ENCODE measurements at places on chromosomes 7 and 10. TPM values are rescaled to one million over a fixed set of nuclear protein-coding genes. Genes with fewer than 3 reads are reported as not detected.

- no peak for DNase-seq
These were observed 24.0 kb upstream of the INPP5F start for GRCh38 chr10:119701861-119702260.

GRCh38 chr7:44847920-44848634 is at the start of gene H2AZ2:
Gene H2AZ2 (minus strand): TSS chr7:44848087. CDS start chr7:44847971, 116 bp downstream.
- DNase-seq: peak; percentile 100

GRCh38 chr10:86756511-86757112 is at the start of gene BMPR1A:
Gene BMPR1A (plus strand): TSS chr10:86756619. CDS start chr10:86876019, 119,400 bp downstream.
- no peak for DNase-seq

- DNase-seq: no peak
These were observed 219.1 kb upstream of the PITRM1 start for GRCh38 chr10:3391657-3392056.

- no peak for DNase-seq
These were observed 93.9 kb downstream of the RBM20 start for GRCh38 chr10:110737886-110738634.

- DNase-seq: no peak
These were observed 71.3 kb upstream of the ARMC3 start for GRCh38 chr10:22856444-22857074.

GRCh38 chr10:25817200-25817599 is 116.8 kb upstream of the MYO3A start:
- no peak for DNase-seq

DNA sequence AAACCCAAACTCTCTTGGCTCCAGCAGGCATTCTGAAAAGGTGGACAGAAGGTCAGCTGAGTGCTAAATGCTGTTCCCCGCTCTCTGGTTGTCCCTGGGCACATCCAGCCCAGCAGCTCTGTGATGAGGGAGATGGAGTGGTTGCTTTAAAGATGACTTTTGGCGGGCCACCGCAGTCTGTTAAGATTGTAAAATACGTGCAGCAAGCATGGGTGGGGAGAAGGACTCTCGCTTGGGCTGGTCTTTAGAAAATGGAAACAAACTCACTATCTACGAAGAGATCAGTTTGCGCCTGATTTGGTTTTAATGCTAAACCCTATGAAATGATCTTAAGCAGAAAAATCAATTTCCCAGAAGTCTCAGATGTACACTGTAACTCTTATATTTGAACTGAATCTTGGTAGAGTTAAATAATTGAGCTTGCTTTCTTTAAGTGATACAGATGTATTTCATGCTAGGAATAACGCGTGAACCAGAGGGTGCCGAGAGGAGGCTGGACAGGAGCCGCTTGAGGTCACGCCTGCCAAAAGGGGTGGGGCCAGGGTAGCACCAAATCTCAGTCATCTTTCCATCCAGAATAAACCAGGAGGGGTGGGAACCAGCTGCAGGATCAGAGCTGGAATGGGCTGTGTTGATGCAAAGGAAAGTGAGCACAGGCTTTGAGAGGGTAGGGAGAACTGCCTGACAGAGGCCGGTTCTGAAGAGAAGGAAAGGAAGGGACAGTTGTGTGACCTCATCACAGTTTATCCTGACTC is 170.2 kb upstream of the MKI67 start:
- no peak for DNase-seq

GRCh38 chr10:58178811-58179210 is 88.9 kb downstream of the IPMK start:
- no peak for DNase-seq

GRCh38 chr10:20105236-20105635 is 289.0 kb downstream of the PLXDC2 start:
- DNase-seq: no peak

- no peak for DNase-seq
These were observed 305.6 kb upstream of the FZD1 start for GRCh38 chr7:90958647-90959046.

- DNase-seq: no peak
These were observed 23.4 kb downstream of the CAMK2G start for GRCh38 chr10:73850863-73851461.

GRCh38 chr7:51080622-51081269 is 235.9 kb downstream of the COBL start:
- DNase-seq: no peak

GRCh38 chr10:128152741-128153580 is 26.7 kb upstream of the MKI67 start:
- DNase-seq: no peak

DNA sequence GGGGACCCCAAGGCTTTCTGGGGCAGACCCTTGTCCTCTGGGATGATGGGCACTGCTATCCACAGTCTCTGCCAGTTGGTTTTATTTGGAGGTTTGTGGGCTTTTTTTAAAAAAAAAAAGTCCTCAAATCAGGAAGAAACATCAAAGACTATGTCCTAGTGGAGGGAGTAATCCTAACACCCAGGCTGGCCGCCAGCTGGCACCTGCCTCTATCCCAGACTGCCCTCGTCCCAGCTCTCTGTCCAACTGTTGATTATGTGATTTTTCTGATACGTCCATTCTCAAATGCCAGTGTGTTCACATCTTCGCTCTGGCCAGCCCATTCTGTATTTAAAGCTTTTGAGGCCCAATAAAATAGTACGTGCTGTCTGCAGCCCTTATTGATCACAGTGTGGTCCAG is 61.0 kb upstream of the LRRC4 start:
- DNase-seq: no peak

- no peak for DNase-seq
These were observed 492 bp upstream of the VCL start for GRCh38 chr10:73997461-73997786.

- no peak for DNase-seq
These were observed 108.9 kb upstream of the MKLN1 start for GRCh38 chr7:131218727-131219128.

- DNase-seq: no peak
These were observed 1213.2 kb downstream of the XPNPEP1 start for GRCh38 chr10:108709927-108710722.

GRCh38 chr10:61354401-61354975 is 98.7 kb downstream of the TMEM26 start:
- no peak for DNase-seq

- DNase-seq: no peak
These were observed 9.4 kb upstream of the LRRC27 start for GRCh38 chr10:132322586-132323048.

GRCh38 chr10:79146611-79147130 is 77.9 kb downstream of the ZMIZ1 start:
- DNase-seq: no peak

GRCh38 chr7:66140924-66141323 is 26.3 kb downstream of the CRCP start:
- no peak for DNase-seq

DNA sequence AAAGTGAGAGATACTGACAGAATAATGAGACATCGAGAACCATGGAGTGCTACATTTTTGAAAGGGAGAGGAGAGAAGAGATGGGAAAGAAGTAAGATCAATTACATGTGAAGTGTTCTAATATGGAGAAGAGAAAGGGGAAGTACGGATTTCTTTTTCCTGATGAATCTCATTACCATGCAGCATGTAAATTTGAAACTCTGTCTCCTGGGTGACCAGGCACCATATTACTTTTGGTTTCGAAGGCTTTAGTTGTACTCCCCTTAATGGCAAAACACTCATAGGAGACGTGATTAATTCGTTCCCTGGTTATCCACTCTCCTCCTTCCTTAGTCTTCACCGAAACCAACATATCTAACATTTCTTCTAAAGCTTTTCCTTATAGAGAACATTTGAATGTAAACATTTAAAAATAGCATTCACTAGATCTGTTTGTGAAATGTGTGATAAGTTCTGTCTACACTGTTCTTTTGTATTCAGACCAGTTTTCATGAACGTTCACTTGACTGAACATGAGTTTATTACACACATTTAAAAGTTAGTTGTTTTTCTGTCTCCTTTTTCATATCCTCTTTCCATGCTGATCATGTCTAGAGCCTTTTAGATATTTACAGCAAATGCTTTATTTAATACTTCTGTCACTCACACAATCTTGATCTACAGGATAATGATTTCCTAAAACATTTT is 80.2 kb upstream of the MSRB2 start:
- DNase-seq: no peak

DNA sequence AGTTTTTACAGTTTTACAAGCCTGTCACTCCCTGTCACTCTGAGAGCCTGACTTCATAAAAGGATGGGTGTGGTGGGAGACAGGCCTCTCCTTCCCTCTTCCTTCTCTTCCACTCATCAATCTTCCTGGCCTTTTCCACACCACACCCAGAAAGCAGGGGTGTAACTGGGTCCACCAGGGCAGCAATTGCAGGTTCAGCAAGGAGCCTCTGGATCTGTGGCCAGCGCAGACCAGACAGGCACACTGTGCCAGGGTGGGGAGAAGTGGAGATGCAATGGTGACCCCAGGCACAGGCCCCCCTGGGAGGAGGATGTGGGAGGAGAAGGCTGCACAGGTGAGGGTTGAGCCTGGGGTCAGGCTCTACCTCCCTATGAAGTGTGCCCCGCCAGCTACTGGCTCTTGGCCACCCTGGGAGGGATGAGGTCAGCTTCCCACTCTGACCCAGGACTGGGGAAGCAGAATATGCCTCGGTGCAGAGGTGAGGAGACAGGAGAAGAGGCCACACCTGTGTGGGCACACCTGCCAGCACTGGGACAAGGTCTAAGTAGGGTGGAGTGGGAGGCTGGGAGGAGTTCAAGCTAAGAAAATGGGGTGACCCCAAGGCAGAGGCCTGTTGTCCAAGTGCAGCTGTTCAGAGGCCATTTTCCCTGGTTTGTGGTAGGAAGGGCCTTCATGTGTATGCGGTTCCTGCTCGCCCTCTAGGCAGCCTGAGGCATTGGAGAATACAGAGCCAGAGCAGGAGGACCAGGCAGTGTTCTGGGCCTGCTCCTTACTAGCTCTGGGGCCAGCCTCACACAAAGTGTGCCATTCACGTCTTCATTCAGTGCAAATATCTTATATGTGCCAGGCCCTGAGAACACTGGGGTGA is 20.2 kb upstream of the TMEM72 start:
- DNase-seq: no peak

GRCh38 chr10:96638696-96639095 is 51.9 kb upstream of the TM9SF3 start:
- no peak for DNase-seq

GRCh38 chr7:23700046-23700445 is 10.0 kb upstream of the STK31 start:
- DNase-seq: no peak

GRCh38 chr7:117673839-117674238 is 194.0 kb downstream of the CFTR start:
- DNase-seq: no peak

GRCh38 chr10:58189269-58189668 is 78.4 kb downstream of the IPMK start:
- DNase-seq: no peak

DNA sequence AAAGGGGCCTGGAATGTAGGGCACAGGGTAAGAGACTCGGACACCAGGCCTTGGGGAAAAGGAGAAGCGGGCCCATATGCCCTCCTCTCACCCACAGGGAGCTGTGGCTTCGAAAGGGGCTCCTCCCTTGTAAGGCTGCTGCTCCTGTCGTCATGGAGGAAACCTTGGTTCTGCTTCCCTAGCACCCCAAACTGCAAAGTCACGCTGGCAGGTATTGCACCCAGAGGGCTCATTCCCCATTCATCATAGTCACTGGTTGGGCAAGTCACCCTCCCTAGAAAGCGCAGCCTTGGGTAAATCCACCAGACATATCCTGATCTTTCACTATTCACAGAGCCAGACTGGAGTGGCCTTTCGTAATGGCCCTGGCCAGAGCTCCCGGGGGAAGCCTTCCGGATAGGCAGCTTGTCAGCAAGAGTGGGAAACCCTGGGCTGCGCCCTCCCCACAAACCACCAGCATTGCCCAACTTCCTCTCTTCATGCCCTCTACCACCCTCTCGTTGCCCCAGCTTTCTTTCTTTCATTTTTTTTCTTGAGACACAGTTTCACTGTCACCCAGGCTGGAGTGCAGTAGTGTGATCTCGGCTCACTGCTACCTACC is 121.0 kb downstream of the HIP1 start:
- DNase-seq: no peak

DNA sequence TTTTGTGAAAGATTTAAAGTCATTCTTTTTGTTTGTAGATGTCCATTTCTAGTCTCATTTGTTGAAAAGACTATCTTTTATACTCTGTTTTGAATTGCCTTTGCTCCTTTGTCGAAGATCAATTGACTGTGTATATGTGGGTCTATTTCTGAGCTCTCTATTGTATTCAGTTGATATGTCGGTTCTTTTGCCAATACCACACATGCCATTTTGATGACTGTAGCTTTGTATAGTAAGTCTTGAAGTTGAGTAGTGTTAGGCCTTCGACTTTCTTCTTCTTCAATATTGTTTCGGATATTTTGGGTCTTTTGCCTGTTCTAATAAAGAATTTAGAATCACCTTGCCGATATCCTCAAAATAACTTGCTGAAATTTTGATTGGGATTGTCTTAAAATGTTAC is 104.5 kb downstream of the CCSER2 start:
- DNase-seq: no peak

GRCh38 chr7:144494355-144494754 is 90.9 kb upstream of the NOBOX start:
- DNase-seq: no peak

- DNase-seq: no peak
These were observed 91.1 kb downstream of the TEX36 start for GRCh38 chr10:125591886-125592285.

DNA sequence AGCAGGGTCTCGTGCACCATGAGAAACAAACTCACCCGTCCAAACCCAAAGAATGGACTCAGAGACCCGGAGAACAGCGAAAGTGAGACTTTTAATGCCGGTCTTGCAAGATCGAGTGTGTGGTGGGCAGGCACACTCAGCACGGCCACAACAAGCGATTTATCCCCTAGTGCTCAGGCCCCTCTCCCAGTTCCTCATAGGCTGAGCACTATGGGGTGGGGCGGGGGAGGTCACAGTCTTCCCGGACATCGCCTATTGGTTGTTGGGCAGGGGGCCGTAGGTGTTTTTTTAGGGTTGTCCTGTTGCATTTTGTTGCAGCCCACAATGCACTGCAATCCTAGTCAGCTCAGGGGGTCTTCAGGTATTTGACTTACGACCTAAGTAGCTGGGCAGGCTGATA is 608.3 kb upstream of the FOXK1 start:
- DNase-seq: no peak

- DNase-seq: no peak
These were observed 56.8 kb downstream of the CHCHD3 start for GRCh38 chr7:133025056-133025455.

GRCh38 chr7:138460176-138460648 is at the start of gene TRIM24:
Gene TRIM24 (plus strand): TSS chr7:138460259. CDS start chr7:138460549, 290 bp downstream.
- no peak for DNase-seq

GRCh38 chr7:101401390-101402080 is 38.9 kb downstream of the COL26A1 start:
- no peak for DNase-seq

The OR9A2 gene
- not detected for total RNA-seq

The SFTPA1 gene
- 3.1 TPM for total RNA-seq

The HOGA1 gene
- total RNA-seq: not detected

The ELFN1 gene
- total RNA-seq: 0.11 TPM

The FRMD4A gene
- 0.46 TPM for total RNA-seq

The ELN gene
- total RNA-seq: not detected

The SLC26A5 gene
- not detected for total RNA-seq

Data from activated T-cell treated with anti-CD3 and anti-CD28 coated beads, Interleukin-2, amount 50 U/mL, for 4 hours (primary cell).